Neural progenitor cell (in vitro differentiated cells): ENCODE measurements at places on chromosomes 16 and 17.

DNA sequence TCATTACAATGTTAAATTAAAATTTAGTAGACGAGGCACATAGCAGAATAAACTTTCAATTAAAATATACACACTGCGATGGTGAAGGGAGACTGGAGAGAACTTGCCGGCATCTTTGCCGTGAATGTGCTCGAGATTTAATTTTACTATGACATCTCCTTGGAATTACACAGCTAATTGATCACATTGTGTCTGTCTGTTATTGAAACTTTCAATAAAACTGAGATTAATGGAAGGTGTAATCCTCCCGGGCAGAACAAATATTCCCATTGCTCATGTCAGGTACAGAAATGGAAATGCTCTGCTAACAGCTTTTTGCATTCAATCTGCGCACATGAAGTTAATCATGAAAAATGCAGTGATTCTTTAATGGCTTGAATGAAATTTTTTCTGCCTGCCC lies 210.1 kb upstream of the NLRP1 start:
- H3K4me3 ChIP-seq, result no peak overlapping the region
- peaks cover 25% of the 10 kb centered on the region for H3K4me1 ChIP-seq
- no peaks in the 10 kb centered on the region for H3K36me3 ChIP-seq
- no peak overlapping the region for H3K27ac ChIP-seq
- peaks cover 8% of the 10 kb centered on the region for H3K27me3 ChIP-seq
- no peak for DNase-seq

- H3K4me3 ChIP-seq, result no peak overlapping the region
- DNase-seq, result peak; percentile 51
- H3K36me3 ChIP-seq, result no peaks in the 10 kb centered on the region
- no peaks in the 10 kb centered on the region for H3K27me3 ChIP-seq
Observed at GRCh38 chr17:62995377-62995885, 29.4 kb downstream of the TANC2 start.

- H3K4me3 ChIP-seq, result no peak overlapping the region
- peaks cover 6% of the 10 kb centered on the region for H3K4me1 ChIP-seq
- H3K36me3 ChIP-seq, result no peaks in the 10 kb centered on the region
- DNase-seq, result no peak
- H3K27me3 ChIP-seq, result no peaks in the 10 kb centered on the region
Observed at GRCh38 chr16:78620291-78620690, 520.8 kb downstream of the WWOX start.

DNA sequence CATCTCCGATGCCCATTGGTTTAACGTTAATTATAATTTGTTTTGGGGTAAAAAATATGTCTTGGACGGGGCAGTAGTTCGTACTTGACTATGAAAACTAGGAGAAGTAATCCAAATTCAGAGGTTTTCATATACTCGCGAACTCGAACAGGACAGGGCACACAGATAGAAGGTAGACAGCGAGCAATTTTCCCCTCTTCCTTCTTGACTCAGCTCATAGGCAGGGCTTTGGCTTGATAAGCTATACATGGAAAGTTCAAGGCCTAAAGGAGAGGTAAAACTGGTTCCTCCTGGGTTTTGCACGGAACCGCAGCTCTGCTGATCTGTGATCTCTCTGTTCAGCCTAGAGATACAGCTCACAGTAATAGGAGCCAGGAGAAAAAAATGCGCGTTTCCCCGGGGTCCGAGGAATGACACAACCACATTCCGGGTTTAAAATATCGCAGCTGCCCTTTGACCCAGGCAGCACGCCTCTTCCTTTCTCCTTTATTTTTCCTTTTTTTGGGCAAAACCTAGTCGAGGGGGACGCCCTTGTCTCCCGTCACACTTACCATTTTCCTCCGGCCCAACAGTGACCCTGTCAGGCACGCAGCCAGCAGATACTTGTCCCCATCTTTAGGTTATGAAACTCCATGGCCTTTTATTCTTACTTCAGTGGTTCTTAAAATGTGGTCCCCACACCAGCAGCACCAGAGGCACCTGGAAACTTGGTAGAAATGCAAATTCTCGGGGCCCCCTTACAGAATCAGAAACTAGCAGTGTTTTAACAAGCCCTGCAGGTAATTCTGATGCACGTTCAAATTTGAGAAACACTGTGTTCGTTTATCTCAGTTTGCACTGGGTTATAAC lies 1.7 kb upstream of the LASP1 start:
- peak overlapping the region; percentile 93 for H3K4me3 ChIP-seq
- peaks cover 9% of the 10 kb centered on the region for H3K4me1 ChIP-seq
- no peak overlapping the region for H3K27ac ChIP-seq
- H3K27me3 ChIP-seq, result peaks cover 12% of the 10 kb centered on the region
- no peaks in the 10 kb centered on the region for H3K36me3 ChIP-seq

GRCh38 chr17:27158382-27158781 lies 135.5 kb upstream of the WSB1 start:
- H3K27ac ChIP-seq, result no peak overlapping the region
- no peaks in the 10 kb centered on the region for H3K27me3 ChIP-seq
- H3K36me3 ChIP-seq, result no peaks in the 10 kb centered on the region
- no peaks in the 10 kb centered on the region for H3K4me1 ChIP-seq

DNA sequence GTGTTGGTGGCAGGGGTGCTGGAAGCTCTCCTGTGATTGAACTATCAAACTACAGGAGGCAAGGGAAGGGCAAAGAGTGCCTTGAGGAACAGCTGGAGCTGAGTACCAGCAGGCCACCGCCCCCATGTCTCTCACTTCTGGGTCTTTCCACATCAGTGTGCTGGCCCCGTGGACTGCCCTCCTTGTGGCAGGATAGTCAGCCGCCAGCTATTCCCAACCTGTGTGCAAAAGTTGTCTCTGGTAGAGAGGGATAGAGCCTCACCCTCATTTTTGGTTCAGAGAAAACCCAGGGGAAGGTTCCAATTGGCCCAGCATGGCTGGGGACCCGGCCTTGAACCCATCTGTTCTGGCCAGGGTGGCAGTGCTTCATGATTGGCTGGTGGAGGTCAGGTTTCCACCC lies 211.8 kb downstream of the IRF8 start:
- H3K27me3 ChIP-seq, result no peaks in the 10 kb centered on the region
- no peak overlapping the region for H3K27ac ChIP-seq
- no peak overlapping the region for H3K4me3 ChIP-seq
- H3K4me1 ChIP-seq, result no peaks in the 10 kb centered on the region
- DNase-seq, result no peak

DNA sequence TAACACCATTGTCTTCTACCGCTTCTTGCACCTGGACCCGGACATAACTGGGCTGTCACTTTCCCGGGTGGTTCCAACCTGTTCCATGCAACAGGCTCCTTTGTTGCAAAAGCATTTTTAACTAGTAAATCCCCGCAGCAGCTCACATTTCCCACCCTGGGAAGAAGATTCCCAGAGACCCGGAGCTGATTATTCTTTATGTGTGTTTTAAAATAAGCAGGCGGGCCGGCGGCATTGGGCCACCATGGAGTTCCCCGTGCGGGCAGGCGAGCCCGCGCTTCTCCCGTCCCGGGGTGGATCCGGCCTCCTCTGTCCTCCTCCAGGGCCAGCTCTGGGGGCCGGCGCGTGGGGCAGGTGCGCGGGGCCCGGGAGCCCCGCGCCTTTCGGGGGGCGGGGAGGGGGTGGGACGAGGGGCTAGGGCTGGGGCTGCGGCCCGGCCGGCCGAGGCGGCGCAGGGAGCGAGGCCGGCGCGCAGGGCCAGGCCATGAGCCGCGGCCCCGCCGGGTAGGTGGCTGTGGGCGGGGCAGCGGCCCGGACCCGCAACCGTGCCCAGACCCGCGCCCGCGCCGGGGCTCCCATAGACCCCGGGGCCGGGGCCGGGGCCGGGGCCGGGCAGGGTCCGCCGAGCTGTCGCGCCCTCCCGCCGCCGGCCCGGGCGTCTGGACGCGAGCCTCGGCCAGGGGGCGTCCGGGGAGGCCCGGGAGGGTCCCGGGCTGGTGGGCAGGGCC lies 1.7 kb downstream of the CRAMP1 start:
- peak; percentile 65 for DNase-seq

DNA sequence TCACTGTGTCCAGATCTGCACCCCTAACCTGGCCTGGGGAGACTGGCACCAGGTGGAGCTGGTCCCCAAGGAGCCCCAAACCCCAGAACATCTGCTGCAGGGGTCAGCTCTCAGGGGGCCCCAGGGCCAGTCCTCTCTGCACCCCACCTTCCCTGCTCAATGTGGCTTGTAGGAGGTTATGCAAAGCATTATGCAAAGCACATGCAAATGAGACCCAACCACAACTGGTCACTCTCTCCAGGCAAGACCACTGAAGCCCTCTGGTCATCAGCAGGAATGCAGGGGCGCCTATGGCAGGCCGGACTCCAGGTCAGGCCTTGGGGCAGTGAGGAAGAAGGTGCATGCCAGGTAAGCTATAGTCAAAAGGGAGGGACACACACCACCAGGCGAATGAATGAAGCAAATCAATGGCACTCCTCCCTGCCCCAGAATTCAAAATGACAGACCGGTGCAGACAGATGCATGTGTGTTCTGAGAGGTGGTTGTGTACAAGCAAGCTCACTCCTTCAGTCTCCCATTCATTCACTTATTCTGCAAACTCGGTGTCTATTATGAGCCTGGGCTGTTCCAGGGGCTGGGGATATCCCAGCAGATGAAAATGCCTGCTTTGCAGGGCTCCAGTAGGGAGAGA lies 48.0 kb downstream of the TMEM235 start:
- no peak overlapping the region for H3K27ac ChIP-seq
- no peaks in the 10 kb centered on the region for H3K36me3 ChIP-seq
- peaks cover 16% of the 10 kb centered on the region for H3K4me1 ChIP-seq
- H3K4me3 ChIP-seq, result no peak overlapping the region
- DNase-seq, result no peak

GRCh38 chr17:31754239-31754945 lies 104.7 kb downstream of the COPRS start:
- no peaks in the 10 kb centered on the region for H3K27me3 ChIP-seq
- no peaks in the 10 kb centered on the region for H3K4me1 ChIP-seq
- no peak for DNase-seq

GRCh38 chr16:24577167-24577566 lies 37.8 kb downstream of the RBBP6 start:
- peaks cover 9% of the 10 kb centered on the region for H3K36me3 ChIP-seq
- no peak for DNase-seq
- H3K4me3 ChIP-seq, result no peak overlapping the region
- H3K4me1 ChIP-seq, result no peaks in the 10 kb centered on the region

- H3K4me1 ChIP-seq, result no peaks in the 10 kb centered on the region
- no peaks in the 10 kb centered on the region for H3K36me3 ChIP-seq
- no peaks in the 10 kb centered on the region for H3K27me3 ChIP-seq
- no peak overlapping the region for H3K27ac ChIP-seq
Observed at GRCh38 chr17:10894220-10894619, 56.3 kb upstream of the PIRT start.

DNA sequence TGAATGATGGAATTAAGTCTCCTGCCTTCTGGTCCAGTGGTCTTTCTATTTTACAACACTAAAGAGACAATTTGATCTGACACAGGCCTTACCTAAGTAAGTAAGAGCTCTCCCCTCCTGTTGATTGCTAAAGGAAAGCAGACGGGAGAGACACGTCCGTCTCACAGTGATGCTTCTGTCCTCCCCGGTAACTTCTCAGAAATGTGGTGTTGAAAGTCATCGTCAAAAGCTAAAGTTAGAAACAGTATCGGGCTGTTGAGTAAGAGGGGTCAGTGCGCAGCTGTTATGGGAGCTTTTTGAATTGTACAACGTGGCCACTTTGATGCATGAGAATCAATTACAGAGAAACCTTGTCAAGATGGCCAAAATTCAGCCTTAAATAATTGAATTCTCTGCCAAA lies 1.9 kb upstream of the RBFOX1 start:
- H3K36me3 ChIP-seq, result no peaks in the 10 kb centered on the region
- DNase-seq, result no peak
- H3K4me1 ChIP-seq, result peaks cover 6% of the 10 kb centered on the region
- no peak overlapping the region for H3K27ac ChIP-seq

DNA sequence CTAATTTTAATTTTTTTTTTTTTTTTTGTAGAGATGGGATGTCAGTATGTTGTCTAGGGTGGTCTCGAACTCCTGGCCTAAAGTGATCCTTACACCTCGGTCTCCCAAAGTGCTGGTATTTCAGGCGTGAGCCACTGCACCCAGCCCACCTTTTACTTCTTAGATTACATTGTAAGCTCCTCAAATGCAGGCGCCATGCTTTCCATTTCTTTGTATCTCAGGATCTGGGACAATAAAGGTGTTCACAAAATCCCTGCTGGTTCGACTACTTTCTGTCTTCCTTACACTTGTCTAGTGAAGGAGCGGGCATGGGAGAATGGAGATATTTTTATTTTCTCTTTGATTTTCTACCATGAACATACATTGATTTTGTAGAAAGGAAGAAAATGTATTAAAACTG lies 23.2 kb upstream of the C16orf74 start:
- no peaks in the 10 kb centered on the region for H3K27me3 ChIP-seq
- H3K4me3 ChIP-seq, result no peak overlapping the region
- no peak for DNase-seq

GRCh38 chr16:88975511-88976061 lies 1.4 kb downstream of the CBFA2T3 start:
- no peaks in the 10 kb centered on the region for H3K36me3 ChIP-seq
- no peak for DNase-seq
- no peaks in the 10 kb centered on the region for H3K4me1 ChIP-seq
- no peak overlapping the region for H3K27ac ChIP-seq
- no peak overlapping the region for H3K4me3 ChIP-seq

DNA sequence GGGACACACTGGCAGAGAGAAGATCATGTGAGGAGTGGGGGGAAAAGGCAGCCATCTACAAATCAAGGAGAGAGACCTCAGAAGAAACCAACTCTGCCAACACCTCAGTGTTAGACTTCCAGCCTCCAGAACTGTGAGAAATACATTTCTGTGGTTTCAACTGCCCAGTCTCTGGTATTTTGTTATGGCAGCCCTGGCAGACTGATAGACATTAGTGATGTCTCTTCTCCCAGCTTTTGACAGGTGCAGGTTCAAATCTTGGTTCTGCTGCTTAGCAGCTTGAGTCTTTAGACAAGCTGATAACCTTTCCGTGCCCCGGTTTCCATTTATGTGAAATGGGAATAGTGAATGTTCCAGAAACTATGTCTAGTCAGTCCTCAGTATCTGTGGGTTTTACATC lies 199.5 kb downstream of the SNX29 start:
- DNase-seq, result no peak
- no peak overlapping the region for H3K4me3 ChIP-seq
- no peak overlapping the region for H3K27ac ChIP-seq
- peaks cover 27% of the 10 kb centered on the region for H3K4me1 ChIP-seq
- no peaks in the 10 kb centered on the region for H3K27me3 ChIP-seq
- no peaks in the 10 kb centered on the region for H3K36me3 ChIP-seq

DNA sequence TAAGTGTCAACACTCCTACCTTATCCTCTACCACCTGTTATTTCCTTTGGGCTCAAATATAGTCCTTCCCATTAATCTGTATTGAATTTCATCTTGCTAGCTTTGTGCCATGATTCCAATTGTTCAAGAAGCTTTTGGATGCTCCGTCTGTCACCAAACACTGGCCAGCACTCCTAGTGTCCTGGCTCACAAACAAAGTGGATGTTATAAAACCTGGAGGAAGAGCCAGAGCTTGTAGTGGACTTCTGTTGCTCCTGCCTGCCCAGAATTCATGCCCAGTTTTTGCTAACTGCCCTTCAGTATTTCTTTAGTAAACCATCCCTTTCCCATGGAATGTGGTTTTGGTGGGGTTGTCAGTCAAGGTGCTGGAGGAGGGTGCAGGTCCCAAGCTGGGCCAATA lies 77.2 kb upstream of the HS3ST2 start:
- H3K4me3 ChIP-seq, result no peak overlapping the region
- no peaks in the 10 kb centered on the region for H3K36me3 ChIP-seq
- no peaks in the 10 kb centered on the region for H3K4me1 ChIP-seq
- DNase-seq, result no peak
